AG04449 (cell line): ENCODE measurements at places on chromosomes 1 and 21.

GRCh38 chr1:244369256-244370057 is 82.3 kb downstream of the ADSS2 start:
- DNase-seq = no peak

DNA sequence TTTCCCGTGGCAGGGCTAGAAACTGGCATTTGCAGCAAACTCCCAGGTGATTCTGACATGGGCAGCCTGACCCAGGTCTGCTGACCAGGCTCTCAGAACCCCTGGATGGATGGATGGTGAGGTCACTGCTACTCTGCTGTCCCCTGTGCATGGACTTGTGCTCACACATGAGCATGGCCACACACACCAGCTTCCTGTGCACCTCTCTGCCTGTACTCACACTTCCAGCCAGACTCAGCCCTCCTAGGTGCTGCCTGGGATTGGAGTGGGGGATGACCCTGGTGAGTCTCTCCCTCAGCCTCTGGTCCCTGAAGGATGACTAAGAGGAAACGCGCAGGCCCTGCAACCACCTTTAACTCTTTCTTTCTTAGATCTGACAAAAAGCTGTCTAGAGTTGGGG is 361.1 kb downstream of the HHAT start:
- no peak for DNase-seq

GRCh38 chr1:85135392-85135798 is 65.4 kb downstream of the SYDE2 start:
- no peak for DNase-seq

DNA sequence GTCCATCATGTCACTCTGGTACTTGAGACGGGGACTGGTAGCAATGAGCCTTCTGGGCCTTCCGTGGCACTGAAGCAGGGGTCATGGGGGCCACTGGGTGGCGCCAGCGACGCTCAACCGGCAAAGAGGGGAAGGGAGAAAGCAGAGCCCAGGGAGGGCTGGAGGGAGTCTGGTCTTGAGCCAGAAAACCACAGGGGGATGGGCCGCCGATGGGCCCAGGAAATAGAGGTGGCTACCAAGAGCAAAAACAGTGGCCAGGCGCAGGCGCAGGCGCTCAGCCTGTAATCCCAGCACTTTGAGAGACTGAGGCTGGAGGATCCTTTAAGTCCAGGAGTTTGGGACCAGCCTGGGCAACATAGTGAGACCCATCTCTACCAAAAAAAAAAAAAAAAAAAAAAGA is 21.8 kb downstream of the EXOC8 start:
- no peak for DNase-seq

DNA sequence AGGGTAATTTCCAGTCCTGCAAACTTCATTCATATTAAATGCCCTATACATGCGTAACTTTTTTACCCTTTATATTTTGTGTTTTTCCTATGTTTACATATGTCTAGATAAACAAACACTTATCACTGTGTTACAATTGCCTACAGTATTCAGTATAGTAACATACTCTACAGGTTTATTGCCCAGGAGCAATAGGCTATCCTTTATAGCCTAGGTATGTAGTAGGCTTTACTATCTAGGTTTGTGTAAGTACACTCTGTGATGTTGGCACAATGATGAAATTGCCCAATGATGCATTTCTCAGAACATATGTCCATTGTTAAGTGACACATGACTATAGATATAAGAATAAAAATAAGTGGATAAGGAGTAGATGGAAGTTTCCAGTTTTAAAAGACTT is 345.5 kb upstream of the C1orf87 start:
- DNase-seq = no peak

GRCh38 chr1:213985209-213986019 is 2.4 kb upstream of the PROX1 start:
- DNase-seq = no peak

DNA sequence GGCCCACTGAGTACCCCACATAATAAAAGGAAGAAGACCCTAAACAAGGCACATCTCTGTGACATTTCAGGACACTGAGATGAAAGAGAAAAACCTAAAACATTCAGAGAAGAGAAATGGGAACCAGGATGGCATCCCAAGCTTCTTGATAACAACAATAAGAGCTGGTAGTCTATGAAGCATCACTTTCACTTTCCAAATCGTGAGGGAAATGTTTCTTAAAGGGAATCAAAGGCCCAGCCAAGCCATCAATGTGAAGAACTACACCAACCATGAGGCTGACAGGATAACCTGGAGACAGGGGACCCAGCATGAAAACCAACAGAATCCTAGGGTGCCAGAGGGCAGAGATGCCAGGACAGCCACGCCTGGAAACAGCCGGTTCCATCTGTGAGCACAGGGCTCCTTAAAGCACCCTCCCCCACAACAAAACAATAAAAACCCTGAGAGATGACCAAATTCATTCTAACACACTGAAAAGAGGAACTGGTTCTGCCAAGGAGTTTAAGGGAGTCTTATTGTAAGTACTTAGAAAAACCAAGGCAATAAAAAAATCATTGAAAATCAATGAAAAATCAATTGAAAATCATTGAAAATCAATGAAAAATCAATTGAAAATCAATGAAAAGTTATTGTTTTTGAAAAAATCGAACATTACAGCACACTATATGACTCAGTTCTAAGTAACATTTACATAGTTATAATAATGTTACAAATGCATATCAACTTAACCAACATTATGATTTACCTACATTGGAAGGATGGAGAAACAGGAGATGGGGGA is 141.5 kb upstream of the ERG start:
- DNase-seq = no peak

- no peak for DNase-seq
These were observed 118.5 kb downstream of the DMRTB1 start for GRCh38 chr1:53577761-53578100.

GRCh38 chr1:4207183-4207582 is 307.1 kb upstream of the C1orf174 start:
- no peak for DNase-seq

GRCh38 chr1:110880708-110881374 is 7.9 kb downstream of the CD53 start:
- DNase-seq = no peak

DNA sequence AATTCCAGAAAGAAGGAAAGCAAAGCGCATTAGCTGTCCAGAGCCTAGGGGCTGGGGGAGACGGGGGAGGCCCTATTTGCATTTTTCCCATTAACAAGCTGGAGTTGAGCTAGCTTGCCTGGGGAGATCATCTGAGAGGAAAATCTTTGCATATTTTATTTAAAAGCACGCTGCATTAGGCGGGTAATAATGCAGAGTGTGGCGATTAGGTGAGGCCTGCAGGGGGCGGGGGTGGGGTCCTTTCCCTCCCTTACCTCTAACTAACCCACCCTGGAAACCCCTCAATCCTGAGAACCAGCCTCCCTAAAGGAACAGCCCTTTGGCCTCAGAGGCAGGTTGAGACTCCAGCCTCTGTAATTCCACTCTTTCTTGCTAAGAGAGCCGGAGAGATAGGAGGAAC is 16.2 kb downstream of the C1orf216 start:
- DNase-seq = no peak

GRCh38 chr1:201268604-201269151 is 14.6 kb upstream of the PKP1 start:
- peak; percentile 38 for DNase-seq

DNA sequence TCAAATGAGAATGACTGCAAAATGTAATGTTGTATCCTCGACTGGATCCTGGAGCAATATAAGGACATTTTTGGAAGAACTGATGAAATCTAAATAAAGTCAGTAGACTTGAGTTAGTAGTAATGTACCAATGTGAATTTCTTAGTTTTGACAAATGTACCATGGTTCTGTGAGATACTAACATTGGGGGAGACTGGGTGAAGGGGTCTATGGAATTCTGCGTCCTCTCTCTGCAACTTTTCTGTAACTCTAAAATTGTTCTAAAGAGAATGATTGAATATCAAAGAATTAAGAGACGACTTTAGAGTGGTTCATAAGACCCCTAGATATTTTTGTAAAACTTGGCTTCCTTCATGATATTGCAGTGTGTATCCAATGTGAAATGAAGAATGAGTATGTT is 59.2 kb upstream of the KAZN start:
- no peak for DNase-seq

DNA sequence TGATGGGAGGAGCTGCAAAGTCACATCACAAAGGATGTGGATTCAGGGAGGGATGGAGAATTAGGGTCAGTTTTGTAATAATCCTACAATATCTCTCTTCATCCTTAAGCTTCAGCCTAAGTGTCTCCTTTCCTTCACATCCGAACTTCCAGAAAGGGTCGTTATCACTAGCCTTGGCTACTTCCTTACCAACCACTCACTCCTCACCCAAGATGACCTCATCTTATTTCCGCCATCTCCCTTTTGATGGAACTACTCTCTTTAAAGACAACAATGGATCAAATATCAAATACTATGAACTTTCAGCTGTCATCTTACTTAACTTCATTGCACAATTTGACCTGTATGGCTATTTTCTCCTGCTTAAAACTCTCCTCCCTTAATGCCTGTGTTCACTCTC is 69.6 kb upstream of the BARHL2 start:
- no peak for DNase-seq

- DNase-seq = no peak
These were observed 30.1 kb downstream of the RHOU start for GRCh38 chr1:228765168-228765946.

GRCh38 chr1:76659171-76659940 is 207.9 kb upstream of the ST6GALNAC5 start:
- no peak for DNase-seq

- no peak for DNase-seq
These were observed 7.8 kb upstream of the AMIGO1 start for GRCh38 chr1:109517337-109517736.

DNA sequence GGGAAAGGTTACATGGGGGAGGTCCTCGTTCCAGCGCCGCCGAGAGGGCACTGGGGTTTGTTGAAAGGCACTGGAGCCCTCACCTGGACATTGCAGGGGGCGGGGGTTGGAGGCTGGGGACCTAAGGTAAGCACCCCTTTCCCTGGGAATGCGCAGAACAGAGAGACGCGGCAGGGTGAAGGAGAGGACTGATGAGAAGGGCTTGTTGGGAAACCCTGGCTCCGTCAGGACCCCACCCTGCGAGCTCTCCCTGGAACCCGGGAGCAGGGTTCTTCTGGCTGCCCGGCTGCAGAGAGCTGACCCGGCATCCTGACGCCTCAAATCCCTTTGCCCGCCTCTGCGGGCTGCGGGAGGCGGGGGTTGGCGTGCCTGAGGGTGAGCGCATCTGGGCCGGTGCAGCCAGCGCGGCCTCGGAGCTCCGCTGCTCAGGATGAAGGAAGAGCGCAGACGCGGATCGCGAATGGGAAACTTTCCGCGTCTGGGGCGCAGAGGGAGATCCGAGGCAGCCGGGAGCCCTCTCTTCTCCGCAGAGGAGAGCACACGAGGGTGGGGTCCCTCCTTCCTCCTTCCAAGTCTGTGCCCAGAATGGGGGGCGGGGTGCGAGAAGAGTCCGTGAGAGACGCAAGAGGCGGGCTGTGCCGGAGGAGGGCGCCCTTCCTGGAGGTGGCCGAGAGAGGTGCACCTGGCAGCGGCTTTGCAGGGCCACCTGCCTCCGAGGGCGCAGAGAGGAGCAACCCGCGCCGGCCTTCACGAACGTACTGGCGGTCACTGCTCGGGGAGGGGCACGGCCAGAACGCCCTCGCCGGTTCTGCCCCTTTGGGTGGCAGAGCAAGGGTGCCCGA is 2.4 kb downstream of the IGSF21 start:
- no peak for DNase-seq

GRCh38 chr1:156664046-156664766 is 13.0 kb downstream of the NES start:
- no peak for DNase-seq

DNA sequence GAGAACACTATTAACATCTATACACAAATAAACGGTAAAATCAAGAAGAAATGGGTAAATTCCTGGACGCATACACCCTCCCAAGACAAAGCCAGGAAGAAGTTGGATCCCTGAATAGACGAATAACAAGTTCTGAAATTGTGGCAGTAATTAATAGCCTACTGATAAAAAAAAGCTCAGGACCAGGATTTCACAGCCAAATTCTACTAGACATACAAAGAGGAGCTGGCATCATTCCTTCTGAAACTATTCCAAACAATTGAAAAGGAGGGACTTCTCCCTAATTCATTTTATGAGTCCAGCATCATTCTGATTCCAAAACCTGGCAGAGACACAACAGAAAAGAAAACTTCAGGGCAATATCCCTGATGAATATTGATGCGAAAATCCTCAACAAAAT is 70.7 kb upstream of the FMO3 start:
- no peak for DNase-seq

- DNase-seq = no peak
These were observed 8.0 kb downstream of the CFAP410 start for GRCh38 chr21:44331209-44331608.

- DNase-seq = no peak
These were observed 15.7 kb upstream of the FGR start for GRCh38 chr1:27650539-27651175.

GRCh38 chr1:173112129-173112528 is 61.4 kb upstream of the TNFSF18 start:
- no peak for DNase-seq

DNA sequence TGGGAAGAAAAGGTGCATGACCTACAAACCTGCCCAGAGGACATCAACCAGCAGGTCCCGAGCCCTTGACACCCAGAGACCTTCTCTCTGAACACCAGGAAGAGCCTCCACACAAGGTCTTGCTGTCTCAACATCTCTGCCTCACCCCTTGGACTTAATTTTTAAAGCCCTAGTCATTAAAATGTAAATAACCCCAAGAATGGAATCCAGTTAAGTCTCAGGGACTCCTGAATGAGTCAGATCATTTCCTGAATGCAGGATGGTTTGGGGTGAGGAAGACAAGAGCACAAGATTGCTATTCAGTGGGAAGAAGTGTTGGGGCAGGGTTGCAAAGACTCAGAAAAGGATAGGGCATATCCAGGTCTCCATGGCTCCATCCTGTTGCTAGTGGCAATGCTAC is 17.8 kb upstream of the GRIK3 start:
- peak; percentile 2 for DNase-seq

GRCh38 chr1:157151073-157151472 is 12.9 kb upstream of the ETV3 start:
- DNase-seq = no peak

- no peak for DNase-seq
These were observed 104.9 kb upstream of the PTGFR start for GRCh38 chr1:78385744-78386462.

DNA sequence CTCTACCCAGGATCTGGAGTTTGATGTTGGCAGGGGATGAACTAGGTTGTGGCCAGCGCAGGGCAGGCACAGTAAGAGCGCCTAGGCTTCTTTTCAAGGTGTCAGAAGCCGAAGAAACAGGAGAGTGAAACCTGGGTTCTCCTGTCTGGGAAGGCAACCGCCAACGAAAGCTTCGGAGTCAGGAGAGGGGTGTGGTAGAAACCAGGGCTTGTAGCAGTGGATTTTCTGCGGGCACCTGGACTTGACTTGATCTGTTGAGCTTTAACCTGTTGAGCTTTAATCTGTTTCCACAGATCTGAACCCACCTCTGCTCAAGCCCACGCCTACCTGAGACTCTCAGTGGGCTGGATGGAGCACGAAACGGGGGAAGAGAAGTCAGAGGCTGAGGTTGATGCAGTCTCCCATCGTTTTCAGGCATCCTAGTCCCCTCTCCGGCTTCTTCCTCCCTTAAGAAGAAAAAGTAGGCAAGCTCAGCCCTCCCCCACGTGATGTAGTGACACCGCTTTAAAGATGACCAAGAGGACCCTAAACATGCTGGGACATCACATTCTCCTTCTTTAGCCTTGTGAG is 9.3 kb downstream of the HLX start:
- DNase-seq = no peak

GRCh38 chr1:161066694-161067093 is 3.0 kb downstream of the ARHGAP30 start:
- DNase-seq = no peak
